ENCODE measurements at places on chromosomes 4 and X. TPM values are rescaled to one million over a fixed set of nuclear protein-coding genes. Genes with fewer than 3 reads are reported as not detected.

Gene TEX13B
- not detected for total RNA-seq

Gene ADH7
- total RNA-seq: not detected

Gene TMEM154
- 0.18 TPM for total RNA-seq

Gene HTR2C
- total RNA-seq: not detected

Gene OTUD5
- 30.6 TPM for total RNA-seq

Gene IL2RG
- not detected for total RNA-seq

Gene CAMK2D
- 156 TPM for total RNA-seq

Gene C4orf50
- not detected for total RNA-seq

Gene TSC22D3
- total RNA-seq: 9.9 TPM

Gene HSFX1
- under 0.01 TPM for total RNA-seq

Gene ERCC6L
- 5.4 TPM for total RNA-seq

Gene BANK1
- total RNA-seq: under 0.01 TPM

Gene ZDHHC9
- 17.7 TPM for total RNA-seq

Gene GPC3
- not detected for total RNA-seq

Gene TMSB15B
- total RNA-seq: 7.9 TPM

Gene CENPE
- total RNA-seq: 14.5 TPM

Gene TAF7L
- total RNA-seq: 0.28 TPM
